ENCODE measurements at places on chromosomes 16 and 17.

DNA sequence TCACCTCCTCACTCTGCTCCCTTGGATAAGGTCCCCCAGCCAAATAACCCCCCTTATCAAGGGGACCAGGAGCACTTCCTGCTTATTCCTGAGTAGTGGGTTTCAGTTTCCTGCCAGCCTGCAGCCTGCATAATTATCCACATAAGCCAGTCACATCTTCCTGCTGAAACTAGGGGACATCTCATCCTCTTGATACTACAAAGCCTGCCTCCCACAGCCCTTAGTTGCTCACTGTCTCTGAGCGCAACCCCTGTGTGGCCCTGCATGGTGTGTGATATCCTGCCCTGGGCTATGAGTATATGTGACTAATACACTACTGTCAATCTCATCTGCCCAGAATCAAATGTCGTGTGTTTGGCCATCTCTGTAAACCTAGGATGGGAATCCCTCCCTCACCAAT is 8.0 kb upstream of the XYLT2 start:
- DNase-seq = no peak

- no peak for DNase-seq
These were observed 6.0 kb upstream of the ATP1B2 start for GRCh38 chr17:7644775-7645174.

DNA sequence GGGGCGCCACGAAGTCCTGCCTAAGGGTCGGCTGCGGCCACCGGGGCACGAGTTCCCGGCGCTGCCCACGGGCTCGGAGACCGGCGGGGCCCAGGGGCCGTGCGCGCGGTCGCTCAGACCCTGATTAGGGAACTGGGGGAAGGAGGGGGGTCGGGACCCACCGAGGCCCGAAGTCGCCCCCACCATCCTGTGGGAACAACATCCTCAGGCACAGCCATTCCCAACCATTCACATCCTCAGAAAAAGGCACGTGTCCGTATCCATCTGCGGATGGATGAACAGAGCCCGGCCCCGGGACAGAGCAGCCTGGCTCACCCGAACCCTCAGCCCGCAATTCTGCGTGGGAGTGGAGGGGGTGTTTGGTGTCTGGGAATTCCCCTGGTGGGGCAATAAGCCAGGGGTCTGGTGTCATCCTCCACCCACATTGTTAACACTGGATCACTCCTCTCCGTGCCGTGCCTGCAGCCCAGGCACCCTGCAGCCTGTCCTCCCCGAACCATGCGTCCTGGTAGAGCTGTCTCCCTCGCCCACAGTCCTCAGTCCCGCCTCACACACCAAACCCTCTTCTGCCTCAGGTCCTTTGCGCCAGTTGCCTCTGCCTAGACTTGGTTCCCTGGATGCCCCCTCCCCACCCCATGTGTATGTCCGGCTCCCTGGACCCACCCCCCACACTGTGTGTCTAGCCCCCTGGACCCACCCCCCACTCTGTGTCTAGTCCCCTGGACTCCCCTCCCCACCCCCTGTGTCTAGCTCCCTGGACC is 789 bp upstream of the CCDC57 start:
- DNase-seq = no peak

- no peak for DNase-seq
These were observed 100.7 kb downstream of the ABCC1 start for GRCh38 chr16:16050106-16050505.

DNA sequence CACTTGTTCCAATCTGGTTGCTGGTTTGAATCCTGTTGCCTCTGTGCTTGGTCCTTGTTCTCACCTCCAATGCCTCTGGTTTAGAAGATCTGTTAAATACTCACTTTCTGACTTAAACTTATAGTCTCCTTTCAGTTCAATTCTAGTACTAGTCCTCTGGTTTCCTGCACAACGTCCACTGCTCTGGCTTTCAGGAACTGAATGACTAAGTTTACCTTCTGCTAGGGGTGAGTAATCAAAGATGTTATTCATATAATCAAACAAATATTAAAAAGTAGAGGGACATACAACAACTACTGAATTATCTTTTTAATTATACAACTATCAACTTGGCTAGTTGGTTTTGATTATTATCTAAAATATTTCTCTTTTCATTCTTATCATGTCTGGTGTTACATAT is 496.4 kb upstream of the TOM1L1 start:
- no peak for DNase-seq

GRCh38 chr17:78599419-78599818 is 22.2 kb upstream of the DNAH17 start:
- no peak for DNase-seq

DNA sequence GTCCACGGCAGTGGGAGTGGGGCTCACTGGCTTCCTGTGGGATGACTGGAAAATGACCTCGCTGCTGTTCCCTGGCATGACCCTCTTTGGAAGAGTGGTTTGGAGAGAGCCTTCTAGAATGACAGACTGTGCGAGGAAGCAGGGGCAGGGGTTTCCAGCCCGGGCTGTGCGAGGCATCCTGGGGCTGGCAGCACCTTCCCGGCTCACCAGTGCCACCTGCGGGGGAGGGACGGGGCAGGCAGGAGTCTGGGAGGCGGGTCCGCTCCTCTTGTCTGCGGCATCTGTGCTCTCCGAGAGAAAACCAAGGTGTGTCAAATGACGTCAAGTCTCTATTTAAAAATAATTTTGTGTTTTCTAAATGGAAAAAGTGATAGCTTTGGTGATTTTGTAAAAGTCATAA is 7.8 kb upstream of the RNF213 start:
- peak; percentile 74 for DNase-seq

DNA sequence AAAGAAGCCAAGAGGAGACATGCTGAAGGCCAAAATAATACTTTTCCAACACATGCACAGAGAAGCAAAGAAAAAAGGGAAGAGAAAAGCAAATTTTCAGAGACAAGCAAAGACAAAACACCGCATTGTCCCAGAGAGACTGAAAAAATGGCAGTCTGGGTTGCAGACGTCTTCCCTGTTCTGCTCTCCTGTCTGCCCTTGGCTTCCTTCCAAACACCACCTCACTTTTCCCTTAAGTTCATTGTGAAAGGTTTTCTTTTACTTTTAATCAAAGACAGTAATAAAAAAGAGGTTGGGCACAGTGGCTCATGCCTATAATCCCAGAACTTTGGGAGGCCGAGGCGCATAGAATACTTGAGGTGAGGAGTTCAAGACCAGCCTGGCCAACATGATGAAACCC is 21.2 kb upstream of the VAT1L start:
- no peak for DNase-seq

DNA sequence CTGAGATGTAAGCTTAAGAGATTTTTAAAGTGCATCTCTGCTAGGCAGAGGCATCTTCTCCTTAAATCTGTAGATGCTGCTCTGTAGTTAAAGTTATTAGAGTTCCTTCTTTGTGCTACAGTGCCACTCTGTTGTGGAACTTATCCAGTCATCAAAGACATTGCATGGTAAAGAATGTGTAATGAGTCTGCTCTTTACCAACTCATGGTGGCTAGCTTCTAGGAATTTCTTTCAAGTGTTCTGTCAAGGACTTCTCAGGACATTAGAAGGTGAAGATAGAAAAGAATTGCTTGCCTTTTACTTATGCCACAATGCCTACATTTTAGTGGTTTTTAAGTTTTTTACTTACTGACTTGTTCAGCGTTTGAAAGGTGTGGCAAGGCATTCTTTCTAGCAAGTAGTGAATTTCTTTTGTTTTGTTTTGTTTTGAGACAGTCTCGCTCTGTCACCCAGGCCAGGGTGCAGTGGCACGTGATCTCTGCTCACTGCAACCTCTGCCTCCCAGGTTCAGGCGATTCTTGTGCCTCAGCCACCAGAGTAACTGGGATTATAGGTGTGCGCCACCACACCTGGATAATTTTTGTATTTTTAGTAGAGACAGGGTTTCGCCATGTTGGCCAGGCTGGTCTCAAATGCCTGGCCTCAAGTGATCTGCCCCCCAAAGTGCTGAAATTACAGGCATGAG is 20.3 kb upstream of the ARL2BP start:
- DNase-seq = no peak

- DNase-seq = no peak
These were observed 5.8 kb downstream of the ARHGEF15 start for GRCh38 chr17:8315764-8316217.

DNA sequence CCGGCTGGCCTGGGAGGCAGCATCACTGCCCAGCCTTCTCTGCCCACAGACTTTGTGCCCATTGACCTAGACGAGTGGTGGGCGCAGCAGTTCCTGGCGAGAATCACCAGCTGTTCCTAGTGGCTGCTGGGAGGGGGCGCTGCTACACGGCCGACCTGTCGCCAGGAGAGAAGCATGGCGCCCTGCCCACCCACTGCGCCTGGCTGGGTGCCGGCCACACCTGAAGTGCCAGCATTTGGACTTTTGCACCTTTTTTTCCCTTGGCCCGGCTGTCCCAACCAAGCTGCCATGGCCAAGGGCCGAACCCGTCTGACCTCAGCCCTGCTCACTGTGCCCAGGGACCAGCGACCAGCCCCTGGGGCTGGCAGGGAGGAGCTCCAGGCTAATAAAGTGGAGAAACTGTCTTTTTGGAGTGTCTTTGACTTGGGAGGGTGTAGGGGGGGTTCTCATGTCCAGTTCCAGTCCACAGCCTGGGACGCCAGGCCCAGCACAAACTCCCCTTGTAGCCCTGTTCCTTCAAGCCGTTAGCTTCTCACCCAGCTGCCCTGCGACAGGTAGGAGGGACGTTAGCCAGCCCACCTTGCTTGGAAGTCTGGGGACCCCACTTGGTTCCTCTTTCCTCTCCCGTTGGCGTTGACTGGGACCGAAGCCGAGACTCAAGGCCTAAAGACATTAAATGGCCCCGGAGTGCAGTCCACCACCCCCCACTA is 939 bp upstream of the WDR90 start:
- DNase-seq = no peak

- DNase-seq = no peak
These were observed 6.1 kb downstream of the ACADVL start for GRCh38 chr17:7225711-7226331.

- no peak for DNase-seq
These were observed 1.7 kb upstream of the MAZ start for GRCh38 chr16:29804455-29805231.

GRCh38 chr16:31874366-31875111 is 932 bp downstream of the ZNF267 start:
- no peak for DNase-seq

GRCh38 chr17:75872434-75873351 is 5.7 kb downstream of the TRIM47 start:
- no peak for DNase-seq

DNA sequence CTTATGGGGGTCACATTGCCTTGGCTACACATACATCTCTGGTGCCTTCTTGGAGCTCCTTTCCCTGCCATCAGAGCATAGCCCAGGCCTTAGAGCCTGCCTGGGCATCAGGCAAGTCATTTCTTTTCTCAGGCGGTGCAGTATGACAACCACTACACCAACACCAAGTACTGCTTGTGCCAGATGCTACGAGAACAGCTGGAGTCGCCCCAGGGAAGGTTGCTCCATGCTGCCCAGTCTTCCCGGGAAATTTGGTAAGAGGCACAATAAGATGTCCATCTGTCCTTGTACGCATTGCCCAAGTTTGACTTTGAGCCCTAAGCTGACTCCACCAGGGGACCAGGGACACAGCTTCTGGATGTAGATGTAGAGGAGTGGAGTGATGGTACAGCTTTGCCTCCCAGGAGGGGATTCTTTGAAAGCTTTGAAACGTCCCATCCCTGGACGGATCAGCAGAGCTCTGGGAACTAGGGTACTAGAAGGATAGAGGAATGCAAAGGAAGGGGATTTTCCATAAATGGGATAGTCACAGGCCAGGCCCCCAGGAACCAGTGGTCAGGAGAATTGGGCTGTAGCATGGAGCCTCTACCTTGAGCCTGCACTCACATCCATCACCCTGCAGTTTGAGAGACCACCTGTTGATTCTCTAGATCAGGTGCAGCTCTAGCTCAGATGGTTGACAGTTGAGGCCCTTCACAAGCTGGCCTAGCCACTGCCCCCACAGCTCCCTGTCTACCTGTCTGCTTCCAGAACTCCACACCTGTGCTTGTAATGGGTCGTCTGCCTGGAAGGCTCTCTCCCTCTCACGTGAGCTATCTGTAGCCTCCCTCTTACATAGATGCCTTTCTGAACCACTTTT is 11.0 kb upstream of the NFATC3 start:
- no peak for DNase-seq

DNA sequence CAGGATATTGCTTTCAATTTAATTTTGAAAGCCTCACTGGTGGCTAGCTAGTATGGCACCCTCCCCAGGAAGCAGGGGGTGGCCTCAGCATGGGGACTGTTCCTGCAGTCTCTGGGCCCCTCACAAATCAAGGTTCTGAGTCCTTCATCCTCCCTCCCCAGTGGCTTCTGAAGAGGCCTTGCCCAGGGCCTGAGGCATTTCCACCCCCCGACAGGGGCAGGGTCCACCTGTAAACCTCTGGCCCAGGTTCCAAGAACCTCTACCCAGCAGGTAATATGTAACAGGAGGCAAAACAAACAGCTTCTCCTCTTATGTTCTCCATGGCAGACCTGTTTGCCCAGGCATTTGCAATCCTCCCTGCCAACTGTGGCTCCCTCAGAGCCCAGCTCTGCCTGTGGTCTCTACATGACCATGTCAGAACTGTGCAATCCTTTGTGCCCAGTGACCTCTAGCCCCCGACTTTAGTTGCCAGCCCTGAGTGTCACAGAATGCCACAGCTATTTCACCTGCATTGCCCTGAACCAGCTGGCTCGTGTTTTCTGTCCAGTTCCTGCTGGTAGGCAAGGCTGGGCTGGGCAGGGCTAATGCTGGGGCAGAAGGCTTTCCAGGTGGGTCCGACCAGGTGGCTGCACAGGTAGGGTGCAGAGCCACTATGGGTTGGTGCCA is 14.3 kb downstream of the ACSF2 start:
- no peak for DNase-seq

- no peak for DNase-seq
These were observed 3.8 kb upstream of the CRYM start for GRCh38 chr16:21281698-21282389.

GRCh38 chr16:67658849-67659674 is 998 bp downstream of the ACD start:
- no peak for DNase-seq

- no peak for DNase-seq
These were observed 351.3 kb downstream of the SOX9 start for GRCh38 chr17:72472106-72472505.

- DNase-seq = no peak
These were observed 67.4 kb downstream of the MED13 start for GRCh38 chr17:61997664-61998063.

DNA sequence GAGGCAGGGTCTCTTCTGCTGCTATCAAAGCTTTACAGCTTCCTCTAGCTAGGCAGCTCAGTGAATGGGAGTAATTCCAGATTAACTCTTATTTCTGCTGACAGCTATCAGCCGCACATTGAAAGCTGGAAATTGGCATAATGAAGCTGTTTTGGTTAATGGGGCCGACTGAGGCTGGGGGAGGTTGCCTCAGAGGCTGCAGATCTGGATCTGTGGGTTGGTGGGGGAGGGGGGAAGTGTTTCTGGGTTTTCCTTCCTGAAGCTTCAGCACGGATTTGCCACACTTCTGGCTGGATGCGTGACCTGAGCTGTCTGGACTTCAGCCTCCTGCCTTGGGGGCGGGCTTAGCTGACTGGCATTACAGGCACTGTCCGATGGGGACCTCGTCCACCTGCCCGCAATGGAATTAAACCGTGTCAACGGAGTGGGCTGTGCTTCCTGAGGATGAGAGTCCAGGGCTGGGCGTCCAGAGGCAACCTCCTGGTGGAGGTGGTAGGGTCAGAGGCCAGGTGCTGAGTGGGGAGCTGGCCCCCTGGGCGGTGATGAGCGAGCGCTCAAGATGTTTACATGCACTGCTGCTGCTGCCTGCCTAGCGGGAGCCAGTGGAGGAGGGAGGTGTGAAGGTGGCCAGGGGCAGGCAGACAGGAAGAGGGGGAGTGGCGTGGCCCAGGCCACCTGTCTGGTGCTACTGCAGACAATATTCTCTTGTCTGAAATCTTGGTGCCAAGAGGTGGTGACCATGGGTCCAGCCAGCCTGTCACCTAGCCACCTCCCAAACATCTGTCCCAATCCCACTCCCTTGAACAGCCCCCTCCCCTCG is 6.7 kb upstream of the ABCC3 start:
- no peak for DNase-seq
